NT2/D1 (cell line): ENCODE measurements at places on chromosomes 2 and 18.

DNA sequence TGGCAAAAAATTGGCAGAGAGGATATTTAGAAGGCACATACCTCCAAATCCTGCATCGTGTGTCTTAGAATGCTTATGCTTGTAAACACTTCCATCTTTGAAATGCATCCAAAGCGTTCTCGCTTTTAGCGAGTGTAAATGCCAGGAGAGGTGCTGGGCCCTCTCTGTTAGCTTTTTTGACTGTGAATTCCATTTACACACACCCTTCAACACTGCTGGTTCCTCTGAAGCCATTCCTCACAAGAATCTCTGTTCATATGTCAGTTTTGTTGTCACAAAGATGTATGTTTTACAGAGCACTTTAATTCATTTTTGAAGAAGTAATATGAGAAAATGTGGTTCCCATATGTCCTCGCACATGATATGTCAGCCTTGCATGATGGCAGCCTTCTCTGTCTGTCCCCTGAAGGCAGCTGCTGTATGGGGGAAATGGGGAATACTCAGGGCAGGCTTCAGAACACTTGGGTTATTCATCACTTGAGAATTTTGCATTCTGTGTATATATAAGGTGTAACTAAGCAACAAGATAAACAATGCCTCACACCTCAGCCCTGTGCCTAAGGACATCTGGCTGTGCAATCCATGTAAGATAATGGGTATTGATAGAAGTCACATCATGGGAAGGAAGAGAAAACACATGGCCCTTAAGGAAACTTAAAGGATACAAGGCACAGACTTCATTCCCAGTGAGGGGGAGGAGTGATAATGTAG lies 52.3 kb downstream of the RAB27B start:
- DNase-seq: peak; percentile 1

DNA sequence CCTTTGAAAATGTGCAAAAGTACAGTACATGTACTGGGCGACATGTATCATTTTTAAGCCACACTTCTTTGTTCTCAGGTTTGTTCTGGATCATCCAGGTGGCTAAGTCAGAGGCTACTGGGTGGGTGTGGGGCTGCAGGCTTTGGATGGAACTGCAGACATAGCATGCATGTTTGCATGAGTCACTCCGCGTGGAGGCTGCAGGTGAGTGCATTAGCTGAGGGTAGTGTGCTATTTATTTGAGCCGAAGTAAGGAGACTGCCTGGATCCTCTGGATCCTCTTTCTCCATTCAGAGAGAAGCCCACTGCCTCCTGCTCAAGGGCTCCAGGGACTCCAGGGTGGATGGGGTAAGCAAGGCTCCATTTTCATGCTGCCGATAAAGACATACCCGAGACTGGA lies 9.4 kb upstream of the NEURL3 start:
- DNase-seq: no peak

- no peak for DNase-seq
Measured at GRCh38 chr2:233100192-233100998, 40.3 kb downstream of the INPP5D start.

DNA sequence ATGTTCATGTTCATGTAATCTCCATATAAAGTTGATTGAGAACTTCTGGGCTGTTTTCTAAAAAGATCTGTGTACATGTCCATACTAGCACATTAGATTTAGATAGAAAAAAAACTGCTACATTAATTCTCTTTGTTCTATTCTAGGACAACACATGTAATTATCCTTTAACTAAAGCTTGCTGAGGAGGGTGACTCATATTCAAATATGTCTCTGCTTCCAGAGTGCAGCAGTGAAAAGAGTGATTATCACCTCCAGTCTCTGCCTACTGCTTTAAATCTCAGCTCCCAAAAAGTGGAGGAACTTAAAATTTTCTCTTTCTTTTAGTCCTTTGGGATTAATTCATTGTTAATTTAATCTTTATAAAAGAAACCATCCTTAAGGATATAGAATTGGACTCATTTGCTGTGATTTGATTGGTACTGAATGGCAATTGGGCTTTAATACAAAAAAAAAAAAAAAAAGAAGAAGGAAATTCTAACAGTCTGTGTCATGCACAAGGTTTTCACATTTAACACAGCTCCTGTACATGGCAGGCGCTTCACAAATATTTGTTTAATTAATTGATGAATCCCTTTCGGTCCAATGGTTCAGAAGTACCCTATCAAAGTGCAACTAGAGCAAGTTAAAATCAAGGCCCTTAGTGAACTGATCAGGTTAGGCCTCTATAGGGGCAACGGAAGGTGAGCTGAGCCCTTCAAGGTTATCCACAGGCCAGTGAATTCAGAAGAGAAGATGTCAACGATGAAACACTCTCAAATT lies 214.0 kb upstream of the KCNJ3 start:
- DNase-seq: no peak

GRCh38 chr2:147450661-147451510 lies 393.9 kb upstream of the ACVR2A start:
- DNase-seq: no peak

DNA sequence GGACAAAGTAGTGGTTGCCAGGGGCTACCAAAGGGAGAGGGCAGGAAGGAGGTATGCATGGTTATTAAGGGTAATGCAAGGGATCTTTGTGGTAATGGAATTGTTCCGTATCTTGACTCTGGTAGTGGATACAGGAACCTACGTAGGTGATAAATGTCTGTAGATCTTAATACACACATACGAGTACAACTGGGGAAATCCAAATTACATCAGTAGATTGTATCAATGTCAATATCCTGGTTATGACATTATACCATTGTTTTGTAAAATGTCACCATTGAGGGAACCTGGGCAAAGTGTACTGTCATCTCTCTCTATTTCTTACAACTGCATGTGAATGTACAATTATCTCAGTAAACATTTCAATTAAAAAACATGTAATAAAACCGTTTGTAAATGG lies 56.2 kb downstream of the ALPK2 start:
- DNase-seq: no peak

DNA sequence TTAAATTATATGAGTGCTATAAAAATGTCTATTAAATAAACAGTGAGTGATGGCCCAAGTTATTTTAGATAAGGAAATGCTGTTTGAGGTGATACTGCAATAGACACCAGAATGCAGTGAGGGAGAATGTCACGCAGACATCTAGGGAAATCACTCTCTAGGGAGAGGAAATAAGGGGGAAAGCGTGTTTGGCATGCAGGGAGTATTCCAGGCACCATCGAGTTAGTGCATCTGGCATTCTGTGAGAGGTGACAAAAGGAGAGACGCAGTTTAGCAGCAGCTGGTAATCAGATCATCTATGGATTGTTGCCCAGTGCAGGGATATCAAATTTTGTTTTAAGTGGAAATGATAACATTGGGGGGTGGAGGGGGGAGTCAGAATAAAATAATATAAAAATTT lies 175.4 kb upstream of the NETO1 start:
- no peak for DNase-seq

GRCh38 chr2:110126086-110126773 lies 10.6 kb upstream of the MALL start:
- no peak for DNase-seq

GRCh38 chr18:80197528-80197927 lies 49.8 kb downstream of the PARD6G start:
- no peak for DNase-seq

- no peak for DNase-seq
Measured at GRCh38 chr2:144546933-144547332, 27.0 kb upstream of the ZEB2 start.

DNA sequence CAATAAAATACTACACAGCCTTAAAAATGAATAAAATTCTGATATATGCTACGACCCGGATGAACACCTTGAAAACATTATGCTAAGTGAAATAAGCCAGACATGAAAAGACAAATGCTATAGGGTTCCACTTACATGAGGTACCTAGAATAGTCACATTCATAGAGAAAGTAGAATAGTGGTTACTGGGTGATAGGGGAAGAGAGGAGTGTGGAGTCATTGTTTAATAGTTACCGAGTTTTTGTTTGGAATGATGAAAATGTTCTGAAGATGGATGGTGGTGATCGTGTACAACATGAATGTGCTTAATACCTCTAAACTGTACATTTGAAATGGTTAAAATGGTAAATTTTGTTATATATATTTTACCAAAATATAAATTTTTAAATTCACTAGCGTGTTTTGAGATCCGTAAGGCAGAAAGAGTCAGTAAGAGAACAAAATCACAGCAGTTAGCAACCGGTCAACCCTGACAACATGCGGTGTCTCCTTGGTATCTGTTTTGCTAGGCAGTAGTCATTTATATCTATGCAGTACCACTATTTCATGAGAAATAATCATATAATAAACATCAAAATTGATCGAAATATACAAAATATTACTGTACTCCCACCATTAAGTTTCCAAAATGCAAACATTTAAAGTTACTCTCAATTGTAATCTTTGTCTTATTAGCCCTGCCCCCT lies 11.1 kb downstream of the SCN9A start:
- DNase-seq: no peak

- no peak for DNase-seq
Measured at GRCh38 chr2:178070824-178071223, 1.8 kb downstream of the PDE11A start.

DNA sequence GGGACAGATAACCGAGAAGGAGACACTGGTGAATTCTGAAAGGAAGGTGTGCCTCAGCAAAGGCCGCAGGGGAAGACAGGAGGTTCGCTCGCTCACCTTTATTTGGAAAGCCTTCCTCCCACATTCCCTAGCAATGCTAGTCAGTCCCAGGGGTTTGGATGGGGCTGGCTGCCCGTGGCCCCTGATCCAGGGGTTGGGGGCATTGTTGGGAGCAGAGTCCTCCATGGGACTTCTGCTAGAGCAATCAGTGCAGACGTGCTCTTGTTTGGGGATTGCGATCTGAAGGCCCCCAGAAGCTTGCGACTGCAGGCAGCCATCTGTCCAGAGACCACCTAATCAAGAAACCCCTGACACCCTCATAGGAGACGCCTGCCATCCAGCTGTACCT lies 6.0 kb upstream of the CYP27C1 start:
- no peak for DNase-seq

GRCh38 chr2:30150786-30151185 lies 4.0 kb downstream of the YPEL5 start:
- DNase-seq: no peak

GRCh38 chr2:119703526-119703925 lies 24.5 kb downstream of the TMEM177 start:
- no peak for DNase-seq

GRCh38 chr2:104448661-104449440 lies 405.1 kb upstream of the POU3F3 start:
- no peak for DNase-seq

DNA sequence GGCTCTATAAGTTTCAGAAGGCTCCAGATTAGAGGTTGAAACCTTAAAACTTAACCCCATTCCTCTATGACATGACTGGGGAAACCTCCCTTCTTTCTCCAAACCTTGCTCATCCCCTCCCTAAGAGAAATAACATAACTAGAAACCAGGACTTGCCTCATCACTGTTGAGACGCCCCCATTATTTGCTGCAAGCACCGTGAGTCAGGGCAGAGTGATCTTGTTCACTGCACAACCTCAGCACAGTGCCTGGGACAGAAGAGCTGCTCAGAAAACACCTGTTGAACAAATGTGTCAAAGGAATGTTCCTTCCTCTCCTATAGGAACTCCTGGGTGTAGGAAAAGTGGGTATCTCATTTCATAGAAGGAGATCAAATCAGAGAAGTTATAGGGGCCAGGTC lies 132.7 kb upstream of the CTAGE1 start:
- DNase-seq: no peak

DNA sequence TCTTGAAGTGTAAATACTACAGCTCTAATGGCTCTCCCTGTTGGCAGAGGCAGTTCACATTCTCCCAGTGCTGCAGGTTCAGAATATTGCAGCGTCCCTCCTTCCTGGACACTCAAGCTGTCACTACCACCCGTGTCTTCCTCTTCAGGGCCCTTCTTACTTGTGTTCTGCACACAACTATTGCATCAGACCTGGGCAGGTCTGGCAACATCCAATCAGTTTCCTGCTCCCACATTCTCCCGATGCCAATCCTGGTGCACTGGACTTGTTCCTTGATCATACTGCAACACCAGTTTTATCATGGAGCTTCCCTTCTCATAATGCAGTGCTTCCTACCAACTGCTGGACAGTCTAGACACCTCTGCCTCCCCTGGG lies 161.5 kb downstream of the CAPN13 start:
- no peak for DNase-seq

DNA sequence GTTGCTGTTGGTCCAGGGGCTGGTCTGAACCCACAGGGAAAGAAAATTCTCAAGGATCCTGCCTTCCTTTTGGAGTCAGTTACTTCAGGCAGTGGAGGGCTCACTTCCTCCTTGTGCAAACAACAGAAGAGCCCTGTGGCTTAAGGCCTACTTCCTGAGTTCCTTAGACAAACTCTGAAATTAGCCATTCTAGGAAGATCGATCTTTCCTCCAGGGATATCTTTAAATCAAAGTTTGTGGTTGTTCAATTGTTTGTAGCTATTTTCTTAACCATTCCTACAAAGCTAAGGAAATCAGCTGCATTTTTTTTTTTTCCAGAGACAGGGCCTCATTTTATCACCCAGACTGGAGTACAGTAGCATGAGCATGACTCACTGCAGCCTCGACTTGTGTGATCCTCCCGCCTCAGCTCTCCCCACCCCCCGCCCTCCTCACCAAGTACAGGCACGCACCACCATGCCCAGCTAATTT lies 156.0 kb downstream of the TANC1 start:
- DNase-seq: peak; percentile 27

DNA sequence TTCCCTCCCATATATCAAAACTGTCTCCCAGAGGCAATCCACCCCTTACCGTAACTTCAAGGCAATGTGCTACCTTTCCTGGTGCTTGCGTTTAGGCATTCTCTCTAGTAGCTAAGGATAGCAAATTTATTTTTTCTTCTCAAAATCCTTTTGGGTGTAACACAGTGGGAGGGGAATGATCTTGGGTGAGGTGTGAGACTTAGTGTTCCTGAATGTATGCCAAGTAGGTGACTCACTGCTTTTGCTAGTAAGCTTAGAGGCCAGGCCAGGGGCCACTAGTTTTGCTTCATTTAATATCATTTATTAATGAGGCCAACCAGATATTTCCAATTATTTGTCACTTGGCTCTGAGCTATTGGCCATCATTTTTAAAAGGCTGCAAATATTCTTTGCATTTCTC lies 135.5 kb downstream of the NAPG start:
- no peak for DNase-seq

DNA sequence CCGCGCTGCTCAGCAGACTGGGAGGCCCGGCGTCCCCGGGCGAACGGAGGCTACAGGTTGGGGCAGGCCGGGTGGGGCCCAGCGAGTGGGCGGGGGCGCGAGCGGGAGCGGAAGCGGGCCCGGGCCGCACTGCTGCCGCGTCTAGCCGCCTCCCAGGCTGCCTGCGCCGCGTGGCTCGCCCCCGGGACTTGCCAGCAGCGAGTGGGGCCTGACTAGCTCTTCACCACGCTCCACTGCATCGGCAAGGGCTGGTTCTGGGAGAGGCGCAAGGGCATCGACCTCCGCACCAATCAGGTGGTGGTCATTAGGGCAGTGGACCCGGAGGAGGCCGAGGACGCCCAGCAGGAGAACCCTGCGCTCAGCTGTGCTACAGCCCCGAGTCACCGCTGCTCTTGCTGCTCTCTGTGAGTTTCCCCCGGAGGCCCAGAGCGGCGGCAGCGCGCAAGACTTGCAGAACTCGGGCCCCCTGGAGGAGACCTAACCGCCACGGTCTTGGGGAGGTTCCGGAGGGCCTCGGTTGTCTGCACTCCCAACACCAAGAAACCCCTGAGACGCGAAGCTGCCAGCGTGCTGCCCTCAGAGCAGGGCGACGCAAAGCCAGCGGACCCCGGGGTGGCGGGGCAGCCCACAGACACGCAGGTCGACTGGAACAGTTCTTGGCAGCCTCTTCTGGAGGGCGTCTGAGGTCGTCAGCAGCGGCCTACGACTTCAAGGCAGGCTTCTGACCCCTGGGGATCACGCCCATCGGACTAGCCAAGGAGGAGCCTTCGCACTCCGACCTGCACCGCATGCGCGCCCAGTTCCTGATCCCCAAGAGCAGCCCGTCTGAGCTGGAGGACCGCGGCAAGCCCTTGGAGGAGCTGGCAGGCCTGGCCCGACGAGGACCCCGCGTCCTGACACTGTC lies 27.2 kb upstream of the PTPN2 start:
- DNase-seq: no peak
